ENCODE measurements at places on chromosomes 5 and 9.

DNA sequence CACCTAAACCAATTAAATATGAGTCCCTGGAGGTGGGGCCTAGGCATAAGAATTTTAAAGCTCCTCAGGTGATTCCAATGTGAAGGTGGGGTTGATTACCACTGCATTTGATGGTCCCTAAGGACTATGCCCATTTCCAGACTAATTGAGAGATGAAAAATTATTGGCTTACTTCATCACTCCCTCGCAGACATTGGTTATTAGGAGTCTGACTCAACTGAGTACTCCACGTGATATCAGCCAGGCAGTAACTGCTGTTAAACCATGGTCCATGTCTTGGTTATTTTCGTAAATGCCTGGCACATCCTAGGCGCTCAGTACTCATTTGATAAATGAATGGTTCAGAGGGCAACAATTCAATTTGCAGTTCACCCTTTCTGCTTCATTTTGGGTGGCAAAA, 54.5 kb downstream of the PUM3 start:
- DNase-seq = no peak

GRCh38 chr5:58262226-58262625, 197.7 kb downstream of the PLK2 start:
- no peak for DNase-seq

- DNase-seq = no peak
These were observed 234.4 kb upstream of the MPDZ start for GRCh38 chr9:13513716-13514444.

- no peak for DNase-seq
These were observed 124.0 kb downstream of the GNAQ start for GRCh38 chr9:77907585-77907984.

GRCh38 chr9:4798281-4799032, 5.7 kb downstream of the RCL1 start:
- DNase-seq = no peak

DNA sequence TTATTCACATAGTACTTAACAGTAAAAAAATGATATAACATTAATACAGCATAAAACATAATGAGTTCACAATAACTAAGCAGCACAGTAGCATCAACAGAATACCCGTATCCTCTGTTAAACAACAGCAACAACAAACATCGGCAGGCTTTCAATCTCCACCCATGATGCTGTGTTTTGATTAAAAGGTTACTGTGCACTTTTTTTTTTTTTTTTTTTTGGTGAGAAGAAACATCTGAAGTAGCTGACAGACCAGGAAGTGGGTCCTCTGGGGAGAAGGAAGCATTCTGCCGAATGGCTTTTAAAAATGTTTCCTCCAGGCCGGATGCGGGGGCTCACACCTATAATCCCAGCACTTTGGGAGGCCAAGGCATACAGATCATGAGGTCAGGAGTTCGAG, 282.3 kb downstream of the EPB41L4A start:
- no peak for DNase-seq

GRCh38 chr5:114524221-114524620, 162.4 kb downstream of the KCNN2 start:
- DNase-seq = no peak

DNA sequence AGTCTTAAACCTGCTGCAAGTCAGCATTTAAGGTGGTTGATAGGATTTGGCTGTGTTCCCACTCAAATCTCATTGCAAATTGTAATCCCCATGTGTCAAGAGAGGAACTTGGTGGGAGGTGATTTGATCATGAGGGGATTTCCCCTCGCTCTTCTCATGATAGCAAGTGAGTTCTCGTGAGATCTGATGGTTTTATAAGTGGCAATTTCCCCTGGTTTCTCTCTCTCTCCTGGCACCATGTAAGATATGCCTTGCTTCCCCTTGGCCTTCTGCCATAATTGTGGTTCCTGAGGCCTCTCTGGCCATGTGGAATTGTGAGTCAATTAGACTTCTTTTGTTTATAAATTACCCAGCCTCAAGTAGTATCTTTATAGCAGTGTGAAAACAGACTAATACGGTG, 84.3 kb upstream of the SMC2 start:
- DNase-seq = no peak

DNA sequence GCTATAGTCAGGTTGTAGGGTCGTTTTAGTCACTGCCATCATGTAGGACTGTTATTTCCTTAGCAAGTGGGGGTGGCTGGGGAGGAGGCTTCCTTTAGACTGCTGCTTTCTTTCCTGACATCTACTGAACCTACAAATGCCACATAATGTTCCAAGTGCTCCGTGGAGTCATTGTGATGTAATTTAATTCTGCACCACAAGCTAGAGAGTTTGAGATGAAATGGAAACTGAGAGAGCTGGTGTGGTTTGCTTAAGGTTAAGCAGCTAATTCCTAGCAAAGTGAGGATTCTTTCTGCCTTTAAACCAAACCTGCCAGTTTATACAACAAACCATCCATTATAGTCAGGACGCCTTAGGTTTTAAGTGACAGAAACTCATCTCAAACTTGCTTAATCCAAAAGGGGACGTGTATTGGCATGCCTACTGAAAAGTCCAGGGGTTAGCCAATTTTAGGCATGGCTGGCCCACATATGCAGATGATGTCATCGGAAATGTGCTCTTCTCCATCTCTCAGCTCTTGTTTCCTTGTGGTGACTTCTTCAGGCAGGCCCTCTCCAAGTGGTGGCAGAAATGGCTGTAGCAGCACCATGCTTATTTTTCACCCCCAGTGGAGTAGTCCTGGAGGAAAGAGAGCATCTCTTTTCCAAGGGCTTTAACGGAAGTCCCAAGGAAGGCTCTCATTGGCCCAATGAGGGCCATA, 30.5 kb downstream of the ZNF618 start:
- DNase-seq = no peak

DNA sequence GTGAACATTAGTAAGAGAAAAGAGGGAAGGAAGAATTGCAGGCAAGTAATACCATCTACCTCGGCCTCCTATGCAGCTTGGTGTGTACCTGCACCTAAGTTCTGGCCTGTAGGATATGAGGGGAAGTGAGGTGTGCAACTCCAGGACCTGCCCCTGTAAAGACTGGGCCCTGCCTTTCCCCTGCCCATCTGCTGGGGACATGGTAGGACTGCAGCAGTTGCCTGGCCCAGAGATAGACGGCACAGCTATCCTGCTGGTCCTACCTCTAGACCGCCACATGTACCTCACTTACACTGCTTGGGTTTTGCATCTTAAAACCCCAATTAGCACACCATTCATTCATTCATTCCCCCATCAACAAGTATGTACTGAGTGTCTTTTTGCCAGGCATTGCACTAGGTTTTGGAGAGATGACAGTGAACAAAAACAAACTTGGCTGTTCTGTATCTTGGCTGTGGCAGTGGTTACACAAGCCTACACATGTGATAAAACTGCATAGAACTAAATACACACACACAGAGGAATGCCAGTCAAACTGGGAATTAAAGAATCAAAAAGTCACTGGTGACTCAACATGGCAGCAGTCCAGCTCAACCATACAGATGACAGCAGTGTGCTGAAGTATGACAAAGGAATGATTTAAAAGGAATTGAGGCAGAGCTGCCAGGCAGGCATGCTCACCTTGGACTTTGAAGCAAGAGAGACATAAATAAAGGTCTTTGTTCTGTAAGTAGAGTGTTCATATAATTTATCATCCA, 23.3 kb upstream of the MGAT1 start:
- no peak for DNase-seq

GRCh38 chr9:91395553-91396471, 27.8 kb downstream of the NFIL3 start:
- peak; percentile 33 for DNase-seq

DNA sequence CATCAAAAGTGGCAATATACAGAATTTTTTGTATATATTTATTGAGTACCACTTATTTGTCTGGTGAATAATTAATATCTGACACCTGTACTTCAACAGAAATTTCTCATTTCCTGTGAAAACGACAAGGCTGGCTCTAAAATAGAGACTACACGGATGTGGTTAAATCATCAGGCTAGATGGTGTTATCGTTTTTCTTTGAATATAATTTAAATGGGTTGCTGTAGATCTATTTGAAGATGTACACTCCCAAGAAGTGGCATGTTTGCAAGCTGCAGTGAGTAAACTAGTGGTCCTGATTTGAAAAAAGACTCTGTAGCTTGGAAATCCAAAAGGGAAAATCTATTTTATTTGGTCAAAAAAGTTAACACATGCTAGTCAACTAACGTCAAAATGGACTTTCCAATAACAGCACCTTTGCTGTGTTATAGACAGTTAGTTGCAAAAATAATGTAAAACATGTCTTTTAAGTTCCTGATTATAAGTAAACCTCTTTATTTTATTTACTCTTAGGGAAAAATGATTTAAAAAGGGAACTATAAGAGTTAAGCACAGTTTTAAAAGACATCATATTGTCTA, 13.8 kb downstream of the ST8SIA4 start:
- no peak for DNase-seq

Data from GM18507 (cell line).